ENCODE measurements at places on chromosomes 6 and 20. TPM values are rescaled to one million over a fixed set of nuclear protein-coding genes. Genes with fewer than 3 reads are reported as not detected.

Gene LY6G6D
- total RNA-seq = not detected

Gene SLC44A4
- not detected for total RNA-seq

Gene PHACTR3
- total RNA-seq = not detected

Gene DUSP22
- 43.4 TPM for total RNA-seq

Gene SNPH
- total RNA-seq = 14.3 TPM

Gene C6orf52
- 1.2 TPM for total RNA-seq

Gene ATP6V1G2
- total RNA-seq = 6.0 TPM

Gene HAO1
- total RNA-seq = not detected

Gene ANKRD66
- not detected for total RNA-seq

Gene TGM2
- total RNA-seq = 0.50 TPM

Gene OR2B6
- not detected for total RNA-seq

Gene RAB44
- not detected for total RNA-seq

Gene MCHR2
- total RNA-seq = not detected

Gene KCNK16
- total RNA-seq = not detected

Gene IL17A
- total RNA-seq = not detected

Gene TMC2
- not detected for total RNA-seq

Gene STK35
- 19.3 TPM for total RNA-seq

GRCh38 chr6:95578106-95578410, 723 bp downstream of the MANEA start:
- no peak for DNase-seq

- DNase-seq = peak; percentile 46
Observed at GRCh38 chr6:155050311-155050710, 55.2 kb downstream of the TIAM2 start.

GRCh38 chr6:111551521-111552231, 54.0 kb downstream of the TRAF3IP2 start:
- no peak for DNase-seq

DNA sequence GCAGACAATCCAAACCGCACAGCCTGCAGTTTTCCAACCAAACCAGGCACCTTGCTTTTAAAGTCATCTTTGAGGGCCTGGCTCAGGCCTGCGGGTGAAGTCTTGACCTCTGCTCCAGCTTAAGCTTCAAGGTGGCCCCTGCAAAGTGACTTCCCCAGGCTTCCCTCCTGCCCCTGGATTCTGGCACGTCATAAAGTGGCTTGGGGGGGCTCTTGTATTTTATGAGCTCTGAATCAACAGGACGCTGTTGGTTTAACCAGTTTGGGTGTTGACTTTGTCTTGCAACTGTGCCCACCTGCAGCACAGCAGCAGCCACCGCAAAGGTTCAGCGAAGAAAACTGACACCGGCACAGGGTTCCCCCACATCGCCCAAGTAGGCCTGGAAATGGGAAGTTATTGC, 81.2 kb downstream of the NFATC2 start:
- DNase-seq = no peak

DNA sequence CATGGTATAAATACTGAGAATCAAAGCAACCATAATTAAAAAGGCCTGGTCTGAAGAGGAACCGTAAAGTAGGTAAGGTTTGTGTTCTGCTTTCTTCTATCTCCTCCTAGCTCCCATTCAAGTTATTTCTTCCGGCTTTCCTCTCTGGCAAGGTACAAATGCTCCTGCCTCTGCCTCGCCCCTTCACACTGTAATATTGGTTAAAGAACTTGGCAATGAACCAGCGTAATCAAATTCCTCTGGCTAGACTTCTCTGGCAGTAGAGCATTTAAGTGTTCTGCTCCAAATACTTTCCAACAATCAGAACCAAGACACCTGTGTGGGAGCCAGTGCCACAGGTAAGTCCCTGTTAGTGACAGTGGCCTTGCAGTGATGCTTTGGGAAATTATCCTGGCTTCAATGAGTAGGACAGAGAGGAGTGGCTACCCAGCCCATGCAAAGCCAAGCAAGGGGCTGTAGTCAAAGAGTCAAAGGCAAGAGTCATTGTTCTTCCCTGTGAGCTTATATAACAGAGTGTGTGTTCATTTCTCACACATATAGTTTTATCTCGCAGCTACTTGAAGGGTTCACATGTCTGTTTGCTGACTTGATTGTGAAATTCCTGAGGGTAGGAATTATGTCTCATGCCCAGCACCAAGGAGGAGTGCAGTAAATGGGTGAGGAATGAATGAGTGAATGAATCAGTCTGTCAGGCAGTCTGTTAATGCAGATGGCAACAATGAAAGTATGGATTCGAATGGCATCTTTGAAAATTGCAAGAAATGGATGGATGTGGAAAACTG, 329.3 kb downstream of the NRN1 start:
- DNase-seq = no peak

GRCh38 chr6:18266523-18266912, 2.2 kb upstream of the DEK start:
- no peak for DNase-seq

GRCh38 chr6:45970326-45970725, 45.3 kb downstream of the CLIC5 start:
- DNase-seq = no peak

GRCh38 chr20:46010491-46011391, 2.0 kb downstream of the MMP9 start:
- peak; percentile 86 for DNase-seq

GRCh38 chr6:153941768-153942167, 97.3 kb upstream of the OPRM1 start:
- DNase-seq = no peak

DNA sequence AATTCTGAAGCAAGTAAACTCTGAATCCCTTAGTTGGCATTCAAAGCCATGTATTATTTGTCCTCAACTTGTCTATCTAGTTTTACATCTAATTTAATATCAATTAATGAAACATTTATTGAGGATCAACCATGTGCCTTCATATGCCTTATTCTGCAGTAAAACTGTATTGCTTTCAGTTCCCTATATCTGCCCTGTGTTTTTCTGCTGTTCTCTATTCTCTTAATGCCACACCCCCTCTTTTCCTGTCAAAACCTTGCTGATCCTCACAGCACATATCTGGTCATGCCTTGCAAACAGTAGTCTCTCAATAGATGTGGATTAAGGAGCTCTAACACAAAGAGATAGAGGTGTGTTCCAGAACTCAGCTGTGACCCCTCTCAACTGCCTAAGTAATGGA, 2.0 kb downstream of the FIG4 start:
- no peak for DNase-seq

- DNase-seq = no peak
Observed at GRCh38 chr20:20412750-20413149, 44.8 kb downstream of the INSM1 start.

DNA sequence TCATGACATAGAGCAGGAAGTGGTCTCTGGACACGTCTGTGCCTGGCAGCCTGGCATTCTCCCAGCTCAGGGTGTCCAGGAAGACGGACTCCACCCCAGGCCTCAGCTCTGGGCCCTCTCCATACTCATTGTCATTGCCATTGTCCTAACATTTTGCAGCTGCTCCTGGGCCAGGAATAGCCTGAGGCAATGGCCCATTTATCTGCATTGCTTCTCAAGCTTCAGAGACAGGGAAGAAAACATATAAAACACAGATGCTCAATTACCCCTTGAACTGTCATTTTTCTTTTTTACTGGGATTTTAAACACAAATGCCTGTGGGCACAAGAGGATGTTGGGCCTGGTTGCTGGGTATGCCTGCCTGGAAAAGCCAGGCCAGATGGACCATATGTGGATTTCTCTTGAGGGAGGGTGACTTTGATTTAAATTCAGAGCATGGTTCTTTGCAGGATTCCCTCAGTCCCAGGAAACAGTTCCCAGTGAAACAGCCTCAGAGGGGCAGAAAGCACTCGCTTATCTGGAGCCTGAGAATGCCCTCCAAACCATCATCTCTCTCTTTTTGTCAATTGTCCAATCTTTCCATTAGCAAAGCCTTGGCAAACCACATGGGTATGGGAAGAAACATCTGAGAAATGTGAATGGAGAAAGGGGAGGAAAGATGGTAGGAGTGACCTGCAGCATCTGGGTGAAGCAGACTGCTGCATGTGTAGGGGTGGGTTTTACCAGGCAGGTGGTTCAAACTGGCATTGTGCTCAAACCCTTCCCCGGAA, 17.9 kb downstream of the LAMP5 start:
- no peak for DNase-seq

GRCh38 chr6:19268117-19268516, 569.1 kb upstream of the ID4 start:
- DNase-seq = no peak

- DNase-seq = no peak
Observed at GRCh38 chr20:40443753-40444152, 245.3 kb downstream of the MAFB start.

GRCh38 chr6:89406141-89406540, 5.9 kb downstream of the RRAGD start:
- no peak for DNase-seq

DNA sequence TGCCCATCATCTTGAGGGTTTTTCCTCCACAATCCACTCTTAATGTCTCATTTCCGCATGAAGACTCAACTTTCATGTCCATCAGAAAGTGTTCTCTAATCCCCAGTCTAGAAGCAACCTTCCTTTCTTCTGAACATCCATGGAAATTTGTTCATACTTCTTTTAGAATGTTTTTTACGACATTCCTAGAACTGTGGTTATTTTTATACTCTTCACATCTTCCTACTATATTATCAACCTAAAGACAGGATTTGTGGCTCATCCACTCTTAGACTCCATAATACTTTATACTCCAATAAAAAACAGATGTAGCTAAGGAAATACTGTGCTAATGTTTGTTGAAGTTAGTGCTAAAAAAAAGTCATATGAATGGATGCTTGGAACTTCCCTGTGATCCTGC, 1.4 kb upstream of the CAP2 start:
- no peak for DNase-seq

DNA sequence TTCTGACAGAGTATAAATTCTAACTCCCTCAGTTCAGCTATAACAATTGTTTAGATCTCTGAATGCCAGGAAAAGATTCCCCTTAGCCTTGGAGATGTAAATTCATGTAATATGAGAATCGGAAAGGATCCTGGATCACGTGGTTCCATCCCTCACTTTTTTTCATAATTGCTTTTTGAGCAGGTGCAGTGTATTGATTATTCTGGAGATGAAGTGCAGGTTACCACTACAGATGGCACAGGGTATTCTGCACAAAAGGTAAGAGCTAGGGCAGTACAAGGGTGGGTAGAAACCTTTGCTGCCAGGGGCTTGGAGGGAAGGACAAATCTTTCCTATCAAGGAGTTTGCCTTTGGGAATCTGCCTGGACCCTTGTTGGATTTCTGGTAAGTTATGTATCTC, 52.7 kb downstream of the KDM1B start:
- DNase-seq = no peak

DNA sequence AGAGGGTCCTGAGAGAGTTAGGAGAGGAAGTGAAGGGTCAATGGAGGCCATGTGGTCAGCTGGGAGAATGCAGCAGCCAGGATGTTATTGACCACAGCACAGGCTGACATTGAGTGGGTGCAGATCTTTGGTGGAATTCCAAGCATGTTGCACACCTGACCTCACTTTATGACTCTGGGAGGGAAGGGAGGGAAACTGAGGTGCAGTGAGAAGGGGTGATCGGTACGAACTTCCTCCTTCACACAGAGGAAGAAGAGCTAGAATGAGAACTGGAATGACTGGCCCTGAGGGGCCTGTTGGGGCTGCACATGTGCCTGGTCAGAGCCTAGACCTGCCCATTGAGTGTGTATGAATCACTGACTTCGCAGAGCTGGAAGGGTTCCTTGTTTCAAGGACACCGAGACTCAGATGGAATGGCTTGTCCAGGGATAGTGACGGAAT, 9.8 kb downstream of the FAM83D start:
- DNase-seq = no peak

GRCh38 chr6:105872249-105872648, 213.9 kb upstream of the PRDM1 start:
- DNase-seq = no peak

DNA sequence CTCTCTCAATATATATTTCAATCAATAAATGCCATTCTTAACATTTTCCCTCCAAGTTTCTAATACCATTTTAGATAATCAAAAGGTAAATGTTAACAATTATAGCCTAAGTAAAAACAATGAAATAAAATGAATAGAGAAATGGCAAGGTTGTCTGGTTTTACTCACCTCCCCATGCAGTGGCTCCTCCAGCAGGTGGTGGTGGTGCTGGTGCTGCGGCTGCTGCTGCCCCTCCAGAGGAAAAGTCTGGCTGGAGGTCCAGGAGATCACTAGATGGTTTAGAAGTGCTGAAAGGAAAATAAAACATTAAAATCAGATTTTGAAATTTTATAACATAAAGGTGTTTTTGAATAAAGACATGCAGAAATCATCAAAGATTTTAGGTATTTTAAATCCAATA, 93.2 kb downstream of the PRSS35 start:
- no peak for DNase-seq
